Upper lobe of right lung (tissue), 1 donor: ENCODE measurements at places on chromosomes 6 and 20.

DNA sequence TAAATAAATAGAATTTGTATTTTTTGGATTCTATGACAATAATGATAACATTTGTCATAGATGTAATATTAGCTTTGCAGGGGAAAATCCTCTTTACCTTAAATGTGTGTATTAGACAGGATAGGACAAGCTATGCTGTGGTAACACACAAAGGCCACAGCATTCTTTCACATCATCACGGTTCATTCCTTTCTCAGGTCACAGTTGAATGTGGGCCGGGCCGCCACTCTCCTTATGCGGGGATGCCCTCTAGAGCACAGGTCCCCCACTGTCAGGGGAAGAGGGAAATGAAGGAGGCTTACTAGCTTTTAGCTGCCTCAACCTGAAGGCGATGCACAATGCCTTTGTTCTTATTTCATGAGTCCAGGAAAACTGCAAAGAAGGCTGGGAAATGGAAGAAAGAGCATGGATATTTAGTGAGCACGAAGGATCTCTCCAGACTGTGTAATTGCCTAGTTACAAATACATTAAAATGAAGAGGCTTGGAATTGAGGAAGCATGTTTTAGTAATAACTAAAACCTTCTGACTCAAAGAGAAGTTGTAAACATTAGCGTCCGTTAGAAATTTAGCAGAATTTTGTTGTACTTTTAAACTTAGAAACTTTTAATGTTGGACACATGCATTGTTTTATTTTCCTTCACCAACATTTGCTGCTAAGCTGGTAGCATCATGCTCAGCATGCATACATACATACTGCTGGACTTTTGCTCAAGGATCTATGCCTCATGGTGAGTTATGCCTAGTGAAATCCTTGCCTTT lies 248.9 kb upstream of the FOXQ1 start:
- no peak for DNase-seq

GRCh38 chr6:125050663-125051318 lies 88.6 kb downstream of the RNF217 start:
- no peak for DNase-seq

DNA sequence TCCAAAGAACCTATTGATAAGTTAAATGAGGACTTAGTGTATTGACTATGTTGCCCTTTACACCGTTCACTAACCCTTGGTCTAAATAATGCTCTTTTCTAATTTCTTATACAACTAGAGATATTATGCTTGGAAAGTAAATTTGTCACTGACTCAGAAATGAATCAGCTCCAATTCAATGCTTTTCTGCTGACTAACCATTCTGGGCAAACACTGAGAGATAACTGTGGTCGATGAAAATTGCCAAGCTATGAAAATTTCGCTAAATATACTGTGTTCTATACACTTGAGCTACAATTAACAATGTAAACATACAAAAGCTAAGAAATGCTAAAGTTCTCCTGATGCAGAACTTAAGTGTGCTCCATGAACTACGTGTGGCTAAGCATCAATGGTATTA lies 23.1 kb upstream of the FBXO9 start:
- no peak for DNase-seq

DNA sequence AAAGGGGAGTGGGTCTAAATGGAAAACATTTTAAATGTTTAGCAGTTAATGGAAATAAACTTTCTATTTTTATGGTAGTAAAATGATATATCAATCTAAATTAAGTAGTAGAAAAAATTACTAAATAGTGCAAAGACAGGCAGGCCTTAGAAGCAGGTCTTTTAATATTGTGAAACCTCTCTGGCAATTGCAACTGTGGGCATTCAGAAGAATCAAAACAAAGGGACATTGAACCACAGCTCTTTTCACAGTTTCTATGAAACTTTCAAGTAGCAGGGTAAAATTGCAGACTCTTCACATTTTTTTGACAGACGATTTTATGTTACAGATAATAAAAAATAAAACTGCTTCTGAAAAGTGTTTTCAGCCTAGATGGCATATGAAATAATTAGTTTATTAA lies 533.7 kb downstream of the BCKDHB start:
- DNase-seq: no peak

- DNase-seq: no peak
Observed at GRCh38 chr6:169490830-169491229, 211.0 kb downstream of the WDR27 start.

GRCh38 chr6:147158881-147159280 lies 45.3 kb upstream of the STXBP5 start:
- DNase-seq: no peak

GRCh38 chr6:136063096-136063495 lies 187.0 kb downstream of the MTFR2 start:
- DNase-seq: no peak

DNA sequence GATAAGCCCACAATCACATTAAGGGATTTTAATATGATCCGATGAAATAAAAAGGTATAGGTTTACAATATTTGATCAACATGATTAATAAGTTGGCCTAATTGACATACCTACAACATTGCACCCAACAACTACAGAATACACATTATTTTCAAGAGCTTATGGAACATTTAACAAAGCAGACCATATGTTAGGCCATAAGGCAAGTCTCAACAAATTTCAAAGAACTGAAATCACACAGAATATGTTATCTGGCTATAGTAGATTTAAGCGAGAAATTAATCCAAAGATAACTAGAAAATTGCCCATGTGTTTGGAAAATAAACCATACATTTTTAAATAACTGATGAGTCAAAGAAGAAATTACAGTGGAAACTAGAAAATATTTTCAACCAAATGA lies 126.0 kb upstream of the KCNG1 start:
- no peak for DNase-seq

GRCh38 chr20:45836841-45837240 lies 3.2 kb downstream of the SNX21 start:
- DNase-seq: no peak

DNA sequence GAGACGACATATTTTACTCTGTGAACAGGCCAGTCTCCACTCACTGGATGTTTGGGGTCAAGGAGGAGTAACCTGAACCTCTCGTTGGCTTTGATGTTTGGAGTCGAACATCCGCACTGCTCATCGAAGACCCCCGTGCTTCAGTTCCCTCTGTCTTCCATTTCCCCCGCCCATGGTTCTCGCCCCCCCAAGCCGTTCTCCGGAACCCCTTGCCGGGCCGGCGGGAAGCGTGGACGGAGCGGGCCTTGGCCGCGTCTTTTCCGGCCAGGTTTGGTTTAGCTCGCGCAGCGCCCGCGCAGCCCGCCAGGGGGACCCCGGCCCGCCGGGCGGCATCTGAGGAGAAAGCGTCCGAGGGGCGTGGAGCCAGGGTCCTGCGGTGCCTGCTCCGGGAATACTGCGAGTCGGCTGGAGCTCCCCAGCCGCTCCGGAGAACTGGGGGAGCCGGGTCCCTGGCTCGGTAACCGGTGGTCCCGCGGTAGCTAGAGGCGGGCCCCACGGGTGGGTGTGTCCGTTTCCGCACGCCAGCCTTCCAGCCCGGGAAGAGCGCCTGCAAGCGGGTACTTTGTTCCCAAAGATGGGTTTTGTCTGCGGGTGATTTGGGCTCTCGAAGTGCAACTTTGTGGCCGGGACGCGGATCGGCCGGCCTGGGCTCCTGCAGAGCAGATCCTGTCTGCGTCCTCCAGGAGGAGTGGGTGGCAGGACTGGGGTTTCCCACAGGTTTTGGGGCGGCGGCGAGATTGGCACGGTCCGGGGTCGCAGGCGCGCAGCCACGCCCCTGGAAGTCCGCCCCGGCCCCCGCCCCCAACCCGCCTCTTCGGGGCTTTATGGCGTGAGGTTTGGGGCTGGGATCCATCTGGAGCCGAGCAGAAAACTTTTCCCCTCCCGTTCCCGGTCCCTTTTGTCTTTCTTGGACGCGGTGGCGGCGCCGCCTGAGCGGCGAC lies at the start of gene TMEM200A:
Gene TMEM200A, plus strand, starts transcription at position 852 of the 941 bp plus-strand sequence. CDS start 74,406 bp downstream, outside the sequence.
- peak; percentile 73 for DNase-seq

GRCh38 chr20:38537176-38537575 lies 43.8 kb upstream of the ADIG start:
- DNase-seq: no peak

GRCh38 chr6:149392535-149392934 lies 7.5 kb upstream of the SUMO4 start:
- DNase-seq: no peak

DNA sequence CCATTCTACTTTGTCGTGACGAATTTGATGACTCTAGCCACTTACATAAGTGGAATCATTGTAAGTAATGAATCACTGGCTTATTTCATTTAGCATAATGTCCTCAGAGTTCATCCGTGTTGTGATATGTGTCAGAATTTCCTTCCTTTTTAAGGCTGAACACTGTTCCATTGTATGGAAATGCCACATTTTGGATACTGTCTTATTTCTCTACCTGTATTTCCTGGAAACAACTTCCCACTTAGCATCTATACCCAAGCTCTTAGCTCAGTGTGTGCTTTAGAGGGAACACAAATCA lies 28.8 kb upstream of the GGTLC1 start:
- no peak for DNase-seq

DNA sequence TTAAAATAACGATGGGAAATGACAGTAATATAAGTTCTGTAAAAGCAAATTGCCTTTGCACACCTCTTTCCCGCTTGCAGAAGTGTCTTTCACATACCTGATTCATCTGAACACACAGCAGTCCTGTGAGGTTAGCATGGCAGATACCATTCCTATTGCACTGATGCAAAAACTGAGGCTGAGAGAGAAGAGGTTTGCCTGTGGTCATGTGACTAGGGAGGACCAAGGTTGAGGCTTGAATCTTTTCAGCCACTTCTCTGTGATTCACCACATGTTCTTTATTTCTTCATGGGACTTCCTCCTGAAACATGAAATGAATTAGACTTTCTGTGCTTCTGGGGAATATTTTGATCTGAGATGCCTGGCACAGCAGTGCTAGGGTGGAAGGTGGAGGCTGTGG lies 92.9 kb downstream of the VEGFA start:
- no peak for DNase-seq

GRCh38 chr6:11480541-11480940 lies 57.0 kb upstream of the TMEM170B start:
- DNase-seq: no peak

- DNase-seq: no peak
Observed at GRCh38 chr6:34468378-34468892, 2.6 kb downstream of the PACSIN1 start.

DNA sequence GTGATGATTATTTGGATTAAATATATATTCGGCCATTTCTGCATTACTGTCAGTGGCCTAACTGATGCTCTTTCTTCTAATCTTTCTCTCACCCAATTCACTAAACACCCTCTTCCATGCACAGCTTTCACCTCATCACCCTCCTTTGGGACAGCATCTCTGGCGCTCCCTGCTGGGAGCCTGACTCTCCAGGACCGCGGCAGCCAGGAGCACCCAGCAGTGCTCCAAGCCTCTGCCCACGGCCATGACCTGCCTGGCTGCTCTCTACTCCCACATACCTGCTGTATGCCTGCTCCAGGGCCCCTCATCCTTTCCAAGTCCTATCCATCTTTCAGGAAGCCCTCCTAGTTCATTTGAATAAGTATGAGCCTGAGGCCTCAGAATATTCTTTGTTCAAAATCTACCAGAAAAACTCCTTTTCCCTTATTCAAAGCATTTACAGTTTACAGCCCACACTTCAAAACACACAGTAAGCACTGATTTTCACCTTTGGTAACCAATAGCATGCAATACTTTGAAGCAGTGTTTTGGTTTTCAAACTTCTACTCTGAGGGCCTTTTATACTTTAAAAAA lies 15.2 kb downstream of the CTCFL start:
- no peak for DNase-seq

DNA sequence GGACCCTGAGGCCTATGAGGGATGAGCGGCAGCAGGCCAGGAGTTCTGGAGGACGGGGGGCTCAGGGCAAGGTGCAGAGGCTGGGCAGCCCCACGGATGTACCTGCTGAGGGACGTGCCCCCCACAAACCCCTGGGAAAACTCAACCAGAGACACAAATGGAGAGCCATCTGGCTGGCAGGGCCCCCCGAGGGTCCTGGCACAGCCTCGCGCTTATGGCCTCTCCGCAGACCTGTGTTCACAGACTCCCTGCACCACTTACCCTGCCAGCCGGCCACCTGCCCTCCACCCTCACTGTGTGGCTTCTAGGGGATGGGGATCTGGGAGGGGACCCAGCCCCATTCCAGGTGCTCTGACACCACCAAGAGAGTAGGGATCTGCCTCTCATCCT lies 3.4 kb upstream of the ZBTB46 start:
- DNase-seq: no peak

DNA sequence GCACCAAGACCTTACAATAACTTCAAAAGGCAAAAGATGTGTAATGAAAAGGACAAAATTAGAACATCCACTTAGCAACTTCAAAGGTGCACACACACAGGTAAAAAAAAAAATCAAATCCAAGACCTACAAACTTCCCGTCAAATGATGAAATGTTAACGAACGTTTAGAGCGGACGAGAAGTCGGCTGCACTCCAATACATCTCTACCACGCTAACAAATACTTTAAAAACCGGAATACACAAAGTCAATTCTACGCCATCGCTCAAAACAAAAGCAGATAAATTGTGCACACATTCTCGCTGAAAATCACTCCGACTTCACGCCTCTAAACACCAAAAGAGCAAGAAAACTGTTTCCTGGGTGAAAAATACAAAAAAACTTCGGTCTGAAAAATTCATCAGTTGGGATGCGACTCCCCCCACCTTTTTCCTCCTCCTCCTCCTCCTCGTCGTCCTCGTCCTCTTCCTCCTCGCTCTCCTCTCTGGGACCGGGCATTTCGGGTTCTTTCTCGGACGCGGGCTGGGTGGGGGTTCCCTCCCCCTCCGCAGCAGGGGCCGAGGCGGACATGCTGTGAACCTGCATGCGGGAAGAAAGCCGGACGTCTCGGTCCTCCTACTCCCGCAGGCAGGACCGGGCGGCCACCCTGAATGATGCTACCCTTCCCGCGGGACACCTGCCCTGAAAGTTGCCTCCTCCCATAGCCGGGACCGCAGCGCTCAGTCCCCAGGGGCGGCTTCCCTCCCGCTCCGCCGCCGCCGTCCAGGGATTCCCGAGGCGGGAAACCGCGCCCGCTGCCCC lies 712 bp downstream of the DEK start:
- DNase-seq: no peak

DNA sequence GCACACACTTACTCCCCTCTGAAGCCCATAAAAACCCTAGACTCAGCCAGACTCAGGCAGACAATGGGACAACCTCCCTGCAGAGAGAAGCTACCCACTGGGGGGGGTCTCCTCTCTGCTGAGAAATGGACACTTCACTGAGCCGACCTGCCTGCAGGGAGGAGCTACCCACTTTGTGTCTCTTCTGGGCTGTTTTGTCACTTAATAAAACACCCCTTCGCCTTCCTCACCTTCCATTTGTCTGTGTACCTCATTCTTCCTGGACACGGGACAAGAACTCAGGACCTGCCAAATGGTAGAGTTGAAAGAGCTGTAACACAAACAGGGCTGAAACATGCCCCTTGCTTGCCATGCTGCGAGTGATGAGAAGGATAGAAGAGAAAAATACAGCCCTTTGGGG lies 151.7 kb upstream of the HDDC2 start:
- DNase-seq: no peak
